ENCODE measurements at places on chromosomes 16 and 17.

GRCh38 chr17:48132385-48132784 is 24.8 kb downstream of the SNX11 start:
- no peak for DNase-seq

DNA sequence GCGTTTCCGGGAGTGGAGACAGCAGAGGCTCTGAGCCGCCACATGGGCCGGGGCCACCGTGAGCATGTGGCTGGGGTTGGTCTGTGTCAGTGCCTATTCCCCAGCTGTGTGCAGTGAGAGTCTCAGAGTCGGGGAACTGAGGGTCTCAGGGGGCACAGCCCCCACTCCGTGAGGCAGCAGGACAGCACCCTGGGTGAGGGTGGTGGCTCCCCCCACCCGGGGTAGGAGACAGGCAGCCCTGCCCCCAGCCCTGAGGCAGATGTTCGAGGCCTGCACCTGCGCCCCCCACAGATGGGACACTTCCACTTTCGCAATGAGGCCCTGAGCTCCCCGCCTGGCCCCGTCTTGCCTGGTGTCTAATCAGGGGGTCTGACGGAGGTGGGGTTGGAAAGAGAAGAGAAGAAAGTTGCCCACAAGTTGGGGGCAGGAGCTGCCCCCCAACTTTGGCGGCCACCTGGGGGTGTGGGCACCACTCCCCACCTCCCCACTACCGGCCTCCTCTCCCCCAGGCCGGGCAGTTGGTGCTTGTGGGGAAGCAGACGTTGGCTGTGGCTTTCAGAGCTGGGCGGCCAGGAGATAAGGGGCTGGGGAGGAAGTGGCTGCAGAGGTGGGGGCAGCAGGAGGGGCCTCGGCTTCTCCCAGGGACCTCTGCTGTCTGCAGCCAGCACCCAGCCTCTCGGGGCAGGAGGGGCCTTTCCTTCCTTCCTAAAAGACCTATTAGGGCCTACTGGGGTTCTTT is 1.8 kb upstream of the CBFA2T3 start:
- no peak for DNase-seq

GRCh38 chr16:77307426-77308162 is 108.4 kb downstream of the SYCE1L start:
- no peak for DNase-seq

DNA sequence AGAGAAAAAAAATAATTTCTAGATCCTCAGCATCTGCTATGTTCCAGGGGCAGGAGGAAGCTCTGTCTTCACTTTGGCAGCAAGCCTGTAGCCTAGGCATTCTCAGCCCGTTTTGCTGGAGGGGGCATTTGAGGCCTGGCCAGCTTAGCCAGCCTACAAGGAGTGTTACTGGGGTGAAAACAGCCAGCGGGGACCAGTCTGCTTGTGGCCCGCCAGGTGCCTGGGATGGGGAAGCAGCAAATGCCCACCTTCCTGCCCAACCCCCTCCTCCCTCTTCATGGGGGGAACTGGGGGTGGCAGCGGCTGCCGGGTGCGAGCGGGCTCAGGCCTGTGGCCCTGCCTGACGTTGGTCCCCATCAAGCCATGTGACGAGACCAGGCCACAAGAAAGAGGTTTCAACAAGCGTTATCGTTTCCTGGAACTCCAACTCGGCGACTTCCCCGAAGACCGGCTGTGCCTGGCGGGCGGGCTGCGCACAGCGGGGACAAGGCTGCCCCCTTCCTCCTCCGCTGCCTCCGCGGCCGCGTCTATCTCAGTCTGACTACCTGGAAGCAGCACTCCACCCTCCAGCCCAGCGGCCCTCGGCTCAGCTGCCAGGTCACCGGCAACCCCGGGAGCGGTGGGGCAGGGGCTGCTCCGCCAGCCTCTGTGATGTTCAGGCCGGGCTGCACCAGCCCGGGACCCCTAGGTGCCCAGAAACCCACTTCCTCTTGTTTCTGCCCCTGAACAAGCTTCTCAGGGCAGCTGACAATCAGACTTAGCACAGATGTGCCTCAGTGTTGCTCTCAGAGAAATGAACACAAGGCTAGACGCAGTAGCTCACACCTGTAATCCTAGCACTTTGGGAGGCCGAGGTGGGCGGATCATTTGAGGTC is 22.9 kb downstream of the SOCS1 start:
- DNase-seq: no peak

DNA sequence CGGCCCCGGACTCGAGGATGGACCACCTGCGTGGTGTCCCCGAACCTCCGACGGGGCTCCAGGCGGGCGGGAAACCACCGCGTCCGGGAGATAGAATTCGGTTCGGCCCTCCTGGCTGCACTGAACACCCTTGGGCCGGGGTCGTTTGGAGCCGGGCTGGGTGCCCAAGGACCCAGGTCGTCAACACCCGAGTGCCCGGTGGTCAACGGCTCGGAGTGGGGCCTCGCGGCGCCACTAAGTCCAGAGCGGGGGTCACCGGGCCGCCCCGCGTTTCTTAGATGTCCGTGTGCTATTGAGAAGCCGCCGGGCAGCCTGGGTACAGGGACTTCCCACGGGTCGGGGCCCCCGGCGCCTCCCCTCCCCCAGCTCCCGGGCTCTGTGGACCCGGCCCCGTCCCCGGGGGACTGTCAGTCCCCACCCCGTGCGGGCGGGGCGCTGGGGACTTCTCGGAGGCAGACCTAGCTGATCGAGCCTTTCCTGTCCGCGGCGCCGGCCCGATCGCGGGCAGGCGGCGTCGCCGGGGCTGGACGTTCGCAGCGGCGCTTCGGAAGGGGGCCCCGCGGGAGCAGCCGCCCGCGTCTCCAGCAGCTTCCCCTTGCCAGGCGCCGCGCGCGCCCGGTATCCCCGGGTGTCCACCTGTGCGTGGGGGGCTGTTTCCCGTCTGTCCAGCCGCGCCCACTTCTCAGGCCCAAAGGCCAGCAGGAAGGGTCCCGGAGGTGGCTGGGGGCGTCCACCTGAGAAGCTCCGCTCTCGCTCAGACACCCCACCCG is 655 bp upstream of the NPTX1 start:
- no peak for DNase-seq
